ENCODE measurements at places on chromosomes 4 and X.

DNA sequence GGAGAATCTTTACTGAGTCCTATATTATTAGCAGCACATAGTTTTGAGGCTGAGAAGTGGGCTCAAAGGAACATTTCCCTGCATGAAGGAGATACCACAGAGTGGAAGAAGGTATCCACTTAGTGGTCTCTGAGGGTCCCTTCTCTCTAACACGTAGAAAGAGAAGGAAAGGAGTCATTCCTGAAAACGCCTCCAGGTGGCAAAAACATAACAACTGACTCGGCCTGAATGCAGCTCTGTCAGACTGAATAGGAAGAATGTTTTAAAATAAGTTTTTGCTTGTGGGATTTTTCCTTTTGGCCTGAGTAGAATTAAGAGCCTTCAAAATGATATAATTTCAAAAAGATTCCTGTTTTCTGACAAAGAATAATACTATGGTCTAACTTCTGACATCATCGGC lies 23.3 kb downstream of the RPGR start:
- DNase-seq: no peak

- no peak for DNase-seq
These were observed 217.7 kb upstream of the CENPE start for GRCh38 chr4:103415801-103416200.

- no peak for DNase-seq
These were observed 249.6 kb downstream of the SNCA start for GRCh38 chr4:89587364-89587763.

- no peak for DNase-seq
These were observed 597.2 kb upstream of the GRIA3 start for GRCh38 chrX:122586831-122587230.

DNA sequence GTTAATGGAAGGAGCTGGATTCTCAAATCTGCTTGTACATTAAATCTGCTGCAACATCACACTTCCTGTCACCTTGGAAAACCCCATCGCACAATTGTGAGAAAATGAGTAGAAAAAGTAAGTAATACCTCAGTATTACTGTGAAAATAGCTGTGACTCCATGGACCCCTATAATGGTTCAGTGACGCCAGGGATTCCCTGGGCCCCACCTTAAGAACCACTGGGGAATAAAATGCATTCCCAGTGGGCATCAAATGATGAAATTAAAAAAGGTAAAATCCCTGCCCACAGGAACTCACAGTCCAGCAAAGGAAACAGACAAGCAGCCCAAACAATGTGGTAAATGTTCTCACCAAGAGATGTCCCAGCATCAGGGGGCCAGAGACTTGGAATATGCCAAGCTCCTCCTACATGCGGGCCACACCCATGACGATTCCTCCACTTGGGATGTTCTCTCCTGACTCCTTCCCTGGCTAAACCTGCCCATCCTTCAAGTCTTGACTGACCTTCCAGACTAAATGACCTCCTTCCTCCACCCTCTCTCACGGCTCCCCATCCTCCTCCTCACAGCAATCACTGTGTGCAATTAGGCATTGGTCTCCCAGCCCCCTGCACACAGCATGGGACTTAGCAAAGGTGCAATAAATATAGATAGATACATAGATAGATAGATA lies 2.6 kb downstream of the EVC2 start:
- no peak for DNase-seq

Data from NCI-H510A (cell line).